ENCODE measurements at places on chromosomes 13 and 19. TPM values are rescaled to one million over a fixed set of nuclear protein-coding genes. Genes with fewer than 3 reads are reported as not detected.

- peak; percentile 60 for DNase-seq
Observed at GRCh38 chr13:113967729-113968462, 6.0 kb downstream of the C13orf46 start.

DNA sequence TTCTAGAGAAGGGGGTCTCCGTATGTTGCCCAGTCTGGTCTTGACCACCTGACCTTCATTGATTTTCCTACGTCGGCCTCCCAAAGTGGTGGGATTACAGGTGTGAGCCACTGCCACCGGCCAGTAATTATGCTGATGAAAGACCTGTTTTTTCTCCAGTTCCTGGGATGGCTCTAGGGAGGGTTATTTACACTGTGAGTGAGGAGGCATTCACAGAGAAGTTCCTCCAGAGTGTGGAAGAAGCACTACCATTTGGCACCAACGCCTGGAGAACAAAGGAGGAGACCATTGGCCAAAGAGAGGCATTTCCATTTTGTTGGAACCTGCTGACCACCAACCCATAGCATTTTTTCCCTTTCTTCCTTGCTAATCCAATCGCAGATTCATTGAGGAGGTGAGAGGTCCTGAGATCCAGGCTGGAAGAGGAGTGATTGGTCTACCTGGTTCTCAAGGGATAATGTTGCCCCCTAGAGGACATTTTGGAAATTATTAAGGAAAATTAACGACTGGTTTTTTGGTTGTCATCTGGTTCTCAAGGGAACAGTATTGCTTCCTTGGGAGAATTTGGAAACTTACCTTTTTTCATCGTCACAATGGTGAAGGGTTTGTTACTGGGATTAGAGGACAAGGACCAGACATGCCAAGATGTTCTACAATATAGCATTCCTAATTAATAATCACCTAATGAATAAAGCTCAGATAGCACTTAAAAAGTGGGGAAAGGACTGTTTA, 5.5 kb upstream of the SAE1 start:
- DNase-seq, result no peak

The PTPRS gene
- total RNA-seq, result 131 TPM

GRCh38 chr13:46716821-46717220, 80.1 kb downstream of the ESD start:
- DNase-seq, result no peak

GRCh38 chr13:30450066-30450465, 15.7 kb downstream of the HMGB1 start:
- DNase-seq, result no peak

GRCh38 chr19:39507715-39508364, 7.1 kb upstream of the SELENOV start:
- DNase-seq, result no peak

DNA sequence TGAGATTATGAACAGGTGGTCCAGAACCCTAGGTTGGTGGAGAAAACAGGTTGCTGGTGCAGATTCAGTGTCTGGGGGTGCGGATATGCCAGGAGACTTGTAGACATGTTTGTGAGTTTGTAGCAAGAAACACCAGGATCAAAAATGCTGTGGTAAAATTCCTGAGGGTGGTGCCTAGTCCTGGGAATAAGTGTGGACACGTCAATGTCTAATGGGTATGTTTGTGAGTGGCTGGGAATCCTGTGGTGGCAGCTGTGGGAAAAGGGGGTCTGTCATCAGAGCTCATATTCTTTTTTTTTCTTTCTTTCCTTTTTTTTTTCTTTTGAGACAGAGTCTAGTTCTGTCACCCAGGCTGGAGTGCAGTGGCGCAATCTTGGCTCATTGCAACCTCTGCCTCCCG, 7.2 kb downstream of the ZNF708 start:
- no peak for DNase-seq

DNA sequence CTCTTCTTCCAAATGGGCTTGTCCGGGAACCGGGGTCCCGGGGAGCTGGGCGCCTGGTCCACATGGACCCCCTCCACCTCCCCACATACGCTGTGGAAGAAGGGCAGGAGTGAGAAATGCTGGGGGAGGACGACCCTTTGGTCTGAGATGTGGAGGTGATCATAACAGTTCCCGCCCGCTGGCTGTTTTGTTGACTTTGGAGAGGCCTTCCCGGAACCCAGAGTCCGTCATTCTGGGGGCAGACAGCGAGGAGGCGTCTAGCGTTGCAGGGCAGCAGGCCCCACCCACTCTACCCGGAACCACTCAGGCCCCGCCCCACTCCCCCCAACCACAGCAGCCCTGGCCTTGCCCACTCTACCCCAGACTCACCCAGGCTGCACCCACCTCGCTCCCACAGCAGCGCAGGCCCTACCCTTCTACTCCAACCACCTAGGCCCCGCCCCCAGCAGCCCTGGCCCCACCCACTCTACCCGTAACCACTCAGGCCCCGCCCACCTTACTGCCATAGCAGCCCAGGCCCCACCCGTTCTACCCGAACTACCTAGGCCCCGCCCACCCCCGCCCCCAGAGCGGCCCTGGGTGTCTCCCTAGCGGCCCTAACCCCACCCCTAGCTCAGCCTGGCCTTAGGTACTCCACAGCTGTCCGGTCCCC, 7.1 kb downstream of the GPR108 start:
- DNase-seq, result peak; percentile 96

DNA sequence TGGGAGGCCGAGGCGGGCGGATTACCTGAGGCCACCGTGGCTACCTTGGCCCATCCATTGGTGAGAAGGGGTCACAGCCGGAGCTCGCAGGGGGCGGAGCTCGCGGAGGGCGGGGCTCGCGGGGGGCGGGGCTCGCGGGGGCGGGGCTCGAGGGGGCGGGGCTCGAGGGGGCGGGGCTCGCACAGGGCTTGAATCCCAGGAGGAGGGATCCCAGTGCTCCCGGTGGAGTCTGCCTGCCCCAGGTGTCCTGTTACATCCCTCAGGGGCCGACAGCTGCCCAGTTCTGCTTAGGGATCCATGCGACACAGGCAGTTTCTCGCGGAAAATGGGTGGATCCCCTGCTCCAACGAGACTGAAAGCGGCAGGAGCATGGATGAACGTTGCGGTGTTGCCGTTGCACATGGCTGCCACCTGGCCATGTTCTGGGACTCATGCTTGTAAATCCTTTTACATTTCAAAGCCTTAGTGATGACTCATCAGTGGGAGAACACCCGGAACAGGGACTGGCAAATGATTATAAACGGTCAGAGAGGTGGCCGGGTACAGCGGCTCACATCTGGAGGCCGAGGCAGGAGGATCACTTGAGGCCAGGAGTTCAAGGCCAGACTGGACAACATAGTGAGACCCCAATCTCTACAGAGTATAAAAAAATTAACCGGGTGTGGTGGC, 25.1 kb downstream of the TMPRSS9 start:
- no peak for DNase-seq

The SPACA7 gene
- total RNA-seq, result not detected

The FRY gene
- 76.6 TPM for total RNA-seq

DNA sequence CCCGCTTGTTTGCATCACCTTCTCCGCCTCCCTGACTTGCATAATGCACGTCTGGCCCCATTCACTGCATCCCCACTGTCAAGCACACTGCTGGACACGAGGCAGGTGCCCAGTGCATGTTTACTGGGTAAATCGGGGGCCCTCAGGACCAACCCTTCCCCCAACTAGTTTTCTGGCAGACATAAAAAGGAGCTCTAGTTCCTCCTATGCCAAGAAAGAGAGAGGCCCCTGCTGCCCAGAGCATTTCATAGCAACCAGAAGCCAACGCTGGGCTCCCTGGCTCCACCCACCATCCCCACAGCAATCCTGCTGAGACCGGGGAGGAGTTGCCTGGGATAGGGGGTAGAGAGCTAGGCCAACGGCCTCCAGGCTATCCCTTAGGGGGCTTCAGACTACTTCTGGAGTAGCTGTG, 23.2 kb downstream of the ANKRD27 start:
- no peak for DNase-seq

All from upper lobe of right lung (tissue), 1 donor.